ENCODE measurements at places on chromosomes 5 and 9.

DNA sequence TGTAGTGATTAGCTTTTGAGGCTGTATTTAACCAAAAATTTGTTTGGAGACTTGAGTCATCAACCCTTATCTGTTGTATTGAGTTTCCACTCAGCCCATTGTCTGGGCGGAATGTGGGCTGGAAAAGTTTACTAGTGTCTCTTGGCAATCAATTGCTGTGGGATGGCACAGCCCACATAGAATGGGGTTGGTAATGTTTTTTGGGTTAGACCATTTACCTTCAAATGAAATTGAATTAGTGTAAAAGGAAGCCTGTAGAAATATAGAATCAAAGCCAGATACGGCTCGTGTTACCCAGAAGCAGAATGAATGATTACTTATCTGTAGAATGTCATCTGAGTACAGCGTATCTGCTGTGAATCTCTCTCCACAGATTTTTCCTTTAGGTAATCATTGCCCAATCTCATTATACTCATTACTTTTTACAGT is 142.9 kb downstream of the AOPEP start:
- no peak for DNase-seq

DNA sequence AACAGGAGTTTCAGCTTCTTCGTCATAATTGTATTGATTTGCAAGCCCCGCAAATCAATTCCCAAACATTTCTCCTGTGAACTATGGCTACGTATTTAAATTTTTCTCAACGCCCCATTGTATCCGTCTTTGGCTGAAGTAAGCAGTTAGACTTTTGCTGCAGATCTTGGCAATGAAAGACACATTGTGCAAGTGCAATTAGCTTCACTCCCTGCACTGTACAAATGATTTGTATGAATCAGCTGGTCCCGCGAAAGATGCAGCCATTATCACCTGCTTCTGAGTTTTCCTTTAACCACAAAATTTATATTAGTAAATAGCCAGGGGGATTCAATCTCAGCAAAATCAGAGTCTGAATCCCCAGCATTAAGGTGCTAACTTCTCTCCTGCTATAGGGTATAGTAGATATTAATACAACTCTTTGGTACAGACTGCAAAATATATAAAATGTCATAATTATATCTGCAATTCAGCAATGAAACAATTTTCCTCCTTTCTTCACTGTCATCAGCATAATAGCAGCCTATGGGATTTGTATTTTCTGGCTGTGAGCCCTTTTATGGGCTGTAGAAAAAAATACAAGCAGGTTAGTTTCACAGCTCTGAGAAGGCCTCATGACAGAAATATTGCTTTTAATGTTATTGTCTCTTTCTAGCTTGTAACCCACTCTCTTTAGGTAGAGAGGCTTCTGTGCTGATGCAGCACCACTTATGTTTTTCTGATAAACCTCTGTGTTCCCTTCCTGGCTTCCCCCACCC is 68.4 kb upstream of the SMARCA2 start:
- no peak for DNase-seq

GRCh38 chr5:155106221-155106620 is 92.7 kb downstream of the KIF4B start:
- DNase-seq, result no peak

DNA sequence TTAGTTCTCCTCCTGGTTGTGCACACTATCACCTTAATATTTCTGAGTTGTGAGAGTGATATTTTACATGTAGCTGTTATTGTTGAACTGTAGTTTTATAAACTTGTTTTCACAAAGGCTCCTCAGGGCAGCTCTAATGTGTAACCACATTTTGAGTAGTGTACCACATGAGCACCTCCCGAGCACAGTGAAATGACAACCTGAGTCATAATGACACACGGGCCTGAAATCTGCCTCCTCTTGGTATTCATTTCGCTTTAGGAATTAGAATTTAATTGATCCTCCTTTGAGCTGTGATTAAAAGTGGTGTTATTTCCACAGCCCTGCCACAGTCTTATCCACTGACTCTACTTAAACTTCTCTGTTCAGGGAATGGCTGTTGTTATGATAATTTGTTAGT is 7.9 kb downstream of the MTRR start:
- DNase-seq, result no peak

GRCh38 chr5:33964132-33964700 is 20.3 kb downstream of the SLC45A2 start:
- no peak for DNase-seq

DNA sequence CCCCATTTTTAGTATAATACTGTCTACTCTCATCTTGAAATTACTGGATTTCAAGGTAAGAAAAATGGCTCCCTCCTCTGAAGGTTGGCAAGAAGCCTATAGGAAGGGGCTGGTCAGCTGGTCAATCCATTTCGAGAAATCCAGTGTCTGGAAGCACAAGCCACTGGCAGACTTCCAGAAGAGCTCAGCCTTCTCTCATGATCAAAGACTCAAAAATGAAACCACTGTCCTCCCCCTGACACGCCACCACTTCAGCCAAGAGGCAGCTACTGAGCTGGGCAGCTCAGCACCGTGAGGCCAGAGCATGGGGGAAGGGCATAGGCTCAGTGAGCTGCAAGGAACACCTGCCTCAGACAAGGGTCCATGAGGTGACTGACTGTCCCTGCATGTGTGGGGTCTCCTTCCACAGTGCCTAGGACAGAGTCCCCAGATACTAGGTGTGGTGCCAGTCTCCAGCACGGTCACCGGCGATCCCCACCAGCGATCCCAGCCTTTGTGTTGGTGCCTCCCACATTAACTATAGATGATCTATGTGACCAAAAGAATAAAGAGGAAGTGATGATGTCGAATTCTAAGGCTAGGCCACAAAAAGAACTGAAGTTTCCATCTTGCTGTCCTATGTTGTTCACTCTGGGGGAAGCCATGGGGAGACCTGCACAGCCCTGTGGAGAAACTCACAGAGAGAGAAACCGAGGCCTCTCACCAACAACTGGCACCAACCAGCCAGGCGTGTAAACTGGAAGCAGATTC is 100.1 kb upstream of the LRRTM2 start:
- DNase-seq, result no peak

GRCh38 chr9:89497978-89498851 is at the start of gene SEMA4D:
Gene SEMA4D, minus strand, starts transcription at chr9:89498113. Its CDS starts 92,657 bp downstream, at chr9:89405456.
- peak; percentile 86 for DNase-seq

DNA sequence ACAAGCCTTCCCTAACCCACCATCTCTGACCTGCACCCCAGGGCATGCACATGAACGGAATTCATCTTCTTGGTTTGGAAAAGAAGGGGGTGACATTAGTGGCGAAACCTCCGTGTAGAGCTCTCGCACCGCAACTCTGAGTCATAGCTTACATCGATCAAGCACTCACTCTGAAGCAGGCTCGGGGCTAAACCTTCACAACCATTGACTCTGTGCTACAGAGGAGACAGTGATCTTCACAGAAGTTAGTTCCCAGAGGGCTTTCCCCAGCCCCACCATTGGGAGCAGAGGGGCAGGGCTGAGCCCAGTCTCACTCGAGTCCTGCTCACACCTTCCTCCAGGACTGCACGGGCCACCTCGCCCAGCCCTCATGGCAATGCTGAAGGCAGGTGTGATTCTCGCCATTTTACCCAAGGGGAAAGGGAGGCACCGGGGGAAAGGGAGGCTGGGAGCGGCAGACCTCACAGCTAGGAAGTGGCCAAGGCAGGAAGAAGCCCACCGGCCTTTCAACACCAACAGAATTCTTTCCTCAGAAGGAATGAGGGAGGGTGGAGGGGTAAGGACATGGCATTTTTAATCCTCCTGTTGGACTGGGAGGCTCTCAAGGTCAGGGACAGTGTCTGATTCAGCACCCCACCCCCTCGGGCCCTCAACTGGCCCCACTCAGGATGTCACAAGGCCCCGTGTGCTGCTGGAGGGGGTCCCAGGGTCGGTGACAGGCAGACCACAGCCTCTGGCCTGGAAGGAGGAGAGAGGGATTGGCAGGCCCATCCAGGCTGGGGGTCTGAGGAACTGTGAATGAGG is 25.9 kb upstream of the IL17B start:
- no peak for DNase-seq

GRCh38 chr5:80799041-80799440 is 144.3 kb upstream of the DHFR start:
- no peak for DNase-seq
